ENCODE measurements at places on chromosomes 7 and 10. TPM values are rescaled to one million over a fixed set of nuclear protein-coding genes. Genes with fewer than 3 reads are reported as not detected.

- DNase-seq = no peak
These were observed 29.5 kb upstream of the TMEM72 start for GRCh38 chr10:44881649-44882048.

The RAB19 gene
- 2.9 TPM for polyA plus RNA-seq

DNA sequence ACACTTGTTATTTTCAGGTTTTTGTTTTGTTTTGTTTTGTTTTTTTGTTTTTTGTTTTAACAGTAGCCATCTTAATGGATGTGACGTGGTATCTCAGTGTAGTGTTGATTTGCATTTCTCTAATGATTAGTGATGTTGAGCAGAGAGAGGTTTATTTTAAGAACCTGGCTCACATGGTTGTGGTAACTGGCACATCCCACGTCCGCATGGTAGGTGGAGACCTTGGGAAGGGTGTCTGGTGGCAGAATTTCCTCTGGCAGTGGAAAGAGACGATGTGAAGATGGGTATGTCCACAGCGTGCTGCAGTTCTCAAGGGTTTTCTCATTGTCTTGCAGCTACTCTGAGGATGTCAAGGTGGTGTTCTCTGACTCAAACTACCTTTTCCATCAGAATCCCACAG is 252.2 kb downstream of the GALNT17 start:
- no peak for DNase-seq

- no peak for DNase-seq
These were observed 25.8 kb downstream of the DOCK1 start for GRCh38 chr10:126930883-126931503.

The PDE6C gene
- polyA plus RNA-seq = 0.28 TPM

DNA sequence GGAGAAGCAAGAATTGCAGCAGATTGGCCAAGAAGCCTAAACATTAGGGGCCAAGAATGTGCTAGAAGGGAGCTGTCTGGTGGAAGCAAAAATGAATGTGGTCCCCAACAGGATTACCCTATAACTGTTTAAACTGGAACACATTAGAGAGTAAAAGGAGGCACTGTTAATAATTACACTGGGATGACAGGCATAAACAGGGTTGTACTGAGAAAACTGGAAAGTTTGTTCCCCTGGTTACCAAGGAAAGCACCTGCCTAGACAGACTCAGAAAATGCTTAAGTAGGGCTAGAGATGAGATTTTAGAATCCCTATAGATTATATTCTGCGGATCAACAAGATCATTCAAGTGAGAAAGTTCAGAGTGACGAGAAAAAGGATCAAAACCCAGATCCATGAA is 100.8 kb downstream of the CTTNBP2 start:
- no peak for DNase-seq

- DNase-seq = no peak
These were observed 151.5 kb upstream of the AOAH start for GRCh38 chr7:36875794-36876193.

GRCh38 chr7:93202594-93203250 is 23.5 kb downstream of the HEPACAM2 start:
- no peak for DNase-seq

The PILRA gene
- 3.5 TPM for polyA plus RNA-seq

DNA sequence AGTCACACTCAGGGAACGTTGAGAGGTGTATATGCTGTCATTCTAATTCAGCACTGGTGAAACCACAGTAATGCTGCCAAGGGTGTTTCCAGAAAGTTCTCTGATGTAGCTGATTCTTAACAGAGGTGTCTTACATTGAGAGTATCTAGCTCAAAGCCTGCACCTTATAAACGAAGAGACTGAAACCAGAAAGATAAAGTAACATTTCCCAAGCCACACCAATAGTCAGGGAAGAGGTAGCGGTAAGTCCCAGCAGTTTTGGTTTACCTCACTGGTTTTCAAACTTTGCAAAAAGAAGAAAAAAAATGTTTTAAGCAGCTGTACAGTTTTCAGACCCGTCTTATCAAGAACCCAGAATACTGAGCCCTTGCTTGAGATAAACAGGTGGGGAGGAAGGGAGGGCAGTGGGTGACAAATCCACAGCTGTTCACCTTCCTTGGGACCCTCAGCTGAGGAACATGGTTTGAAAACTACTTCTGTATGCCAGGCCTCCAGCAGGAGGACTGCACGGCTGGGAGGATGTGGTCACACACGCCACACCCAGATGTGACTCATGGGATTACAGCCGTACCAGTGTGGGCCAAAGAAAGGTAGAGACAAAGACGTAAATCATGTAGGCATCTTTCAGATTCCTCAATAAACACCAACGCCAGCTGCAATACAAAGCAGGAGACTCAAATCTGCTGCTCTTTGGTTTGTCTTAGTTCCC is 63.9 kb upstream of the GSDME start:
- no peak for DNase-seq

GRCh38 chr10:35460852-35461460 is 124.6 kb downstream of the CCNY start:
- DNase-seq = no peak

- no peak for DNase-seq
These were observed 142.6 kb downstream of the TWIST1 start for GRCh38 chr7:18974803-18975202.

GRCh38 chr10:102682416-102682815 is 31.8 kb downstream of the ARL3 start:
- no peak for DNase-seq

The SLC16A12 gene
- polyA plus RNA-seq = 33.0 TPM

The PALD1 gene
- 9.6 TPM for polyA plus RNA-seq

- no peak for DNase-seq
These were observed 21.7 kb upstream of the NOM1 start for GRCh38 chr7:156927571-156928405.

The TUBB8 gene
- 0.69 TPM for polyA plus RNA-seq

DNA sequence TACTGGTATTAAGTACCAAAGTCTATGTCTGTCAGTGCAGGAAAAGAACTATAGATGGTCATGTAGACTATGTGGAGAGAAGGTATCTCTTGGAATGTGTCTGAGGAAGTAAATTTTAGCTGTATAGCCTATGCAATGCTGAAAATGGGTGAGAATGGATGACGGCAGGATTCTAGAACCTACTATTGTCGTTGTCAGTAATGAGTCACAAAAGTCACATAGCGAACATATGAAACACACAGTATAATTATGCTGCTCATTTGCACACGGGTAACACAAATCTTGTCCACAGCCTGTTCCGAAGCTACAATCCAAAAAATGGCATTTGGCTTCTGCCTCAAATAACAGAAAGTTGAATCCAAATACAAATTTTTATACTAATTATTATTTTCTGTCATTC is 33.6 kb upstream of the KMT2E start:
- no peak for DNase-seq

The AGMO gene
- polyA plus RNA-seq = 0.98 TPM

DNA sequence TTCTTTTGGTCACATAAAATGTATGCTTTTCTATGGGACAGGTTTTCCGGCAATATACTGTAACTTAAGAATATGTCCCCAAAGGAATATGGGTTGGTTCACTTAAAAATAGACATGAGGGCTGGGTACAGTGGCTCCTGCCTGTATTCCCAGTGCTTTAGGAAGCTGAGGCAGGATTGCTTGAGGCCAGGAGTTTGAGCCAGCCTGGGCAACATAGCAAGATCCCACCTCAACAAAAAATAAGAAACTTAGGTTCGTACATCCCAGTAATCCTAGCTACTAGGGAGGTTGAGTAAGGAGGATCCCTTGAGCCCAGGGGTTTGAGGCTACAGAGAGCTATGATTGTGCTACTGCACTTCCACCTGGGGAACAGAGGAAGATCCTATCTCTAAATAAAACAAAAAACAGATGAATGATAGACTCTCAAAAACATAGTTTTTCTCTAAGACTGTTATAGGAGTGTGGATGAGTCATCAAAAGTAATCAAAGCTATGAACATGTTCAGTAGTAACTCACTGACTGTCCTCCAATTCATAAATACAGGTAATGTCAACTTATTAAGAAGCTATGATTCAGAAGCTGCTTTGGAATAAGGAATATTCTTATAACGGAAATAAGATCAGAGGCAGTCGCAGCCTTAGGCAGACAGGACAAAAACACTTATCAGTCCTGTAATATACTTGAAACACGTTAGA is 2.6 kb upstream of the SEC31B start:
- DNase-seq = no peak

DNA sequence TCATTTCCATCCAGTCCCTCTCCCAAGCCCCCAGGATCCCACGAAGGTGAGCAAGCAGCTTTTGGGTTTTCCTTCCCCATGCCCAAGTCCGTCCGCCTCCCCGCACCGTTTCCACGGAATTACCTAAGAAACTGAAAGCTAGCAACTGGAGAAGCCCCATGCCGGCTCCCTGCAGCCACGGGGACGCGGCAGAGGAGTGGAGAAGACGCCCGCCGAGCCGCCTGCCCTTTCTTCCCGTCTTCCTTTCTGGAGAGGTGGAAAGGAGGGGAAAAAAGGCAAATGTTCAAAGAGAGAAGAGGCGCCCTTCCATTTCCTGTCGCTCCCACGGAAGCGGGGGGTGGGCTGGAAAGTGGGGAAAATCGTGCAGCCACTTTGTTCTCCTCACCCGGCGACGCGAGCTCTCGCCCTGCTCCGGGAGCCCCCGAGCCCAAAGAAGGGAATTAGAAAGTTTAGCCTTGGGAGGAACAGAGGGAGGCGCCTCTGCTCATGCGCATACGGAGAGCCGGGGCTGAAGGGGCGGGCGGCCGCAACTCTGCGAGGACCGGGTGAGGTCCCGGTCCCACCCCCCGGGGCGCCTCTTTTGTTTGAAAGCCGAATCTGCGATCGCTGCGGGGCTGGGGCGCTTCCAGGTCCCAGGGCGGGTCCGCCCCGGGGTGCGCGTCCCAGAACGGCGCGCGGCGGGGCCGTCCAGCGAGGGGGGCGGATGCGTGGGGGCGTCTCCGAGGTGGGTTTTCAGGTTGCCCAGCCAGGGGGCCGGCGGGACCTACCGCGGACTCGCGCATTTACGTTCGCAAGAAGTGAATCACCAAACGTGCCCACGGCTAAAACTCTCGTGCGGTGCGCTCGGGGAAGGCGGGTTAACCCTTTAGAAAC is at the start of gene LAMB1:
Gene LAMB1 (minus strand): TSS at position 436 of the 873 bp plus-strand sequence. CDS start 276 bp downstream, at position 160.
- no peak for DNase-seq

The TWIST1 gene
- 6.2 TPM for polyA plus RNA-seq

DNA sequence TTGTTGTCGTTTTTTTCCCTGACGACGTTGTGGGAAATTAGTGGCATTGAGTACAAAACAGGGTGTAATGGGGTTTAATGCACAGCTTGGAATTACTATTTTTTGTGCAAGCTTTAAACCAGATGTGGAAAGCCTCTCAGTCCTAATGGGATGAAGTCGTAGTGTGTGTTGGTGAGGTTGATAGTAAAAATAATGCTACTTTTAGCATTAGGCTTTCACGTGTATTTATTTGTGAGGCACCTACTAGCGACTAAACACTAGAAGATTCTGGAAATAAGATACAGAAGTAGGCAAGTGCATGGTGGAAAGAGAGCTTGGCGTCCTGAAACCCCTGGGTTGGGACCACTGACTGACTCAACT is 588 bp upstream of the ORC5 start:
- DNase-seq = no peak

- no peak for DNase-seq
These were observed 16.5 kb upstream of the EIF5AL1 start for GRCh38 chr10:79495791-79496190.

DNA sequence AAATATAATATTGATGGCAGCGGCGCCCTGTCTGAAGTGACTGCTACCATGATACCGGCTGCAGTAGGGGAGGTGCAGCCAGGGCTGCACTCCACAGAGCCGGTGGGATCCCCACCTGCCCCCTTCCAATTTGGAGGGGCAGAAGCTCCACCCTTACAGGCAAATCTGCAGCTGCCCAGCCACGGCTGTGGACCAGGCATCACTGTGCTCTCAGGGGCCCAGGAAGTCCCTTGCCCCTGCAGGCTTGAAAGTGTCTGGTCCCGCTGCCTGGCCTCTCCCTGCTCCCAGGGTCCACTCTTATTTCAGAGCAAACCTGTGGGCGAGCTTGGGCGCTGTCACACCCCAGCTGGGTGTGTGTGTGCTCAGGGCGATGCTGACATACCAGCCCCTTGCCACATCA is 172.7 kb upstream of the SMIM30 start:
- no peak for DNase-seq

GRCh38 chr10:86668297-86669165 is at the start of gene LDB3:
TSS of gene LDB3 (plus strand) at chr10:86668511. CDS start at chr10:86668692, 181 bp downstream.
- no peak for DNase-seq

DNA sequence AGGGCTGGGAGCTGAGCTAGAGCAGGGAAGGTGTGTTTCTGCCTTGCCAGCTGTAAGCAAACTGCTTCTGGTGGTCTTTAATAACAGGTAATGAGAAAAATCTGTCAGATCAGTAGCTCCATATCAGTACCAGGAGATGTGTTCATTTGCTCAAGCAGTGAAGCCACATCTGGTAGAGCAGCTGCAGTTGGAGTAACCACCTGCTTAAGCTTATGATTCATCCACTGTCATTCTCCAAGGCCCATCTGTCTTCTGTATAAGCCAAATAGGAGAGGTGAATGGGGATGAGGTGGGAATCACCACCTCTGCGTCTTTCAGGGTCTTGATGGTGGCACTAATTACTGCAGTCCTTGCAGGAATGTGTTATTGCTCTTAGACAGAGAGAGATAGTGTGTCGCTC is 18.4 kb upstream of the COBL start:
- DNase-seq = no peak
